ENCODE measurements at places on chromosomes 12 and 14.

DNA sequence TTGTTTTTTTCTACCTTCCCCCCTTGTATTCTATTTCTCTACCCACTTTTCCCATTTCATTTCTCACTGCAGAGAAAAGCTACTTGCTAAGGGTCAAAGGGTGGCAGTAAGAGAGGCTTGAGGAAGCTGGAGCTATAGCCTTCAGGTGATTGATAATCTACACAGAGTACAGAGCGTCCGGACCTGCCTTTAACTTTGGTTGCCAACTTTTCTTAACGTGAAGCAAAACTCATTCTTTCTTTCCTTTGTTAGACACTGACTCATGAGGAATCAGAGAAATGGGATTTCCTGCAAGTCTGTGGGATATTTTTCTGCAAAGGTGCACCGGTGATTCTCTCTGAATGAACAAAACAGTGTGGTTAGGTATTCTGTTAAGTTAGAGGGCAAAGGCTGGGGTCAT is 133.3 kb downstream of the RMST start:
- no peak for DNase-seq

- no peak for DNase-seq
These were observed 89.7 kb downstream of the TMTC1 start for GRCh38 chr12:29694002-29694401.

DNA sequence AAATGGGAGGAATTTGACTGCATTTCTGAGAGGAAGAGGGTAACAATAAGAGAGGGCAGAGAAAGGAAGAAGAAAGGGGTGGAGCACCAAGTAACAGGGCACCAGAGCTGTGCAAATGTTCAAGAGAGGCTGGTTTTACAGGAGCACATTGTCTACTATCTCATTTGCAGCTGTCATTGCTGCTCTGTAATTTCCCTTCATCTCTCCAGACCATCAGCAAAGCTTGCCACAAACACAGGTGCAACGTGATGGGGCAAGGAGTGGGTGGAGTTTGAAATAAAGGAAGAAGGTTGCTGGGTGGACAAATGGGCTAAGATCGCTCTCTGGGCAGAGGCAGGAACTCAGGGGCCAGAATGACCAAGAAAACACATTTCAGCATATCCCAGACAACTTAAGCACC is 47.9 kb upstream of the PLEKHG6 start:
- DNase-seq: no peak

- DNase-seq: no peak
These were observed 217.4 kb upstream of the DIO2 start for GRCh38 chr14:80428671-80429070.

DNA sequence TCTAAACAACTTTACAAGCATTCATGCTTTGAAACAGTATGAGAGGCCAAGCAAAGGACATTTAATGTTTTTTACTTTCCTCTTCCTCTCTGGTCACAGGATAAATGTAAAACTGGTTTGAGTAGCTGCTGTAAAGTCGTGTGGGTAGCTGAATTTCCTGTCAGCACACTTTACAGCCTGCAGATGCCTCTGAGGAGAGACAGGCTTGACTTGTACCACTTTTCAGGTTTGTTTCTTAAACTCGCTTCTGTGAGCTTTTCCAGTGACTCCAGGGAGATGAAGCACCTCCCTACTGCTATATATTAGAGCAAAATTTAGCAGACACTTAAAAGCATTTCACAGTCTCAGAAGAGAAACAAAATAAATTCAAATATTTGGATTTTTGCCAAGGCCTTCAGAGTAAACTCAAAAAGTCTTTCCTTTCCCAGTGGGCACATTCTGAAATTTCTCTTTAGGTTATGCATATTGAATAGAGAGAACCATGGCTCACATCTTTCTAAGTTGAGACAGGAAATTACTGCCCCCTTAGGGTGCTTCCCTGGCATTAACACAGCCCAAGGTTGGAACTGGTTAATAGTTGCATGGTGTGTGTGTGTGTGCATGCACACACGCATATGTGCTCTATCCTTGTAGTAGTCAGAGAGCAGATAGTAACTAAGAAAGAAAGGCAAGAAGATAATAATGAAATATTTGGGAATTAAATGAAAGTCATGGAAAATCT is 557.3 kb upstream of the MIS18BP1 start:
- no peak for DNase-seq

DNA sequence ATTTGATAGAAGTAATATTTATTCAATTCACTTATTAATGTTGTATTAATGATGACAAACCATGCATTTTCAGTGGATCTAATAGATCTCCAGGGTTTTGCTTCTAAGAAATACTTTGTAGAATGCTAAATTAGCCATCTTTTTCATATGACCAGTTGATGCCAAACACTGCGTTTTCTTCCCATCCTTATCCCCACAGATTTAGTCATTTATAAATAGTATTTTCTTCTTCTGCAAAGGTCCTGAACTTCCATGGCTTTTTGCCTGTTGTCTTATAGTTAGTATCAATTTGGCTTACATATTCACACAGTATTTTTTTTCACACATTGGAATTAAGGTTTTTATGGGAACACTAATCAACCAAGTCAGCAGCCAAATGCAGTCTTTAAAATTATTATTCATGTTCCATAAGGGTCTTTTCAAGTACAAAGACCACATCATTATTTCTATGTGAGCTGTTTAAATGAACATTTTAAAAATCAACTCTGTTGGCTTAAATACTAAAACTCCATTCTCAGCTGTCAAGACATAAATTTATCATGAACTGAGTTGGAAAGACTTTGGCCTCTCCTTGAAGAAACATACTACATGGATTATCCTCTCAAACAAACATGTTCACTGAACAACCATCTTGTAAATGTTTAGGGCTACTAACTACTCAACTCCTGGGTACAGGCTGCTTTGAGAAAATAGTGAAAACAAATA is 1278.4 kb upstream of the FLRT2 start:
- no peak for DNase-seq

- DNase-seq: no peak
These were observed 112.1 kb upstream of the NPAS3 start for GRCh38 chr14:32826404-32827082.

- peak; percentile 74 for DNase-seq
These were observed 603.5 kb downstream of the RPL10L start for GRCh38 chr14:46048127-46048526.

- DNase-seq: no peak
These were observed 33.8 kb downstream of the FBRSL1 start for GRCh38 chr12:132523576-132524331.

DNA sequence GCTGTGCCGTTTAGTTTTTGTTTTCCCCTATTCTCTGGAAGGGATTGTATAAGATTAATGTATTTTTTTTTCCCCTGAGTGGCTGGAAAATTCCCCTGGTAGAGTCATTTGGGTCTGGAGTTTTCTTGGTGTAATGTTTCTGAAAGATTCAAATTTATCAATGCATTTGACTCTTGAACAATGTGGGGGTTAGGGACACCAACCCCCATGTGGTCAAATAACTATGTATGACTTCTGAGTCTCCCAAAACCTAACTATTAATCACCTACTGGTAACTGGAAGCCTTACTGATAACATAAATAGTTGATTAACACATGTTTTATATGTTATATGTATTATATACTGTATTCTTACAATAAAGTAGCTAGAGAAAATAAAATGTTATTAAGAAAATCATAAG is 220.1 kb upstream of the PDE3A start:
- DNase-seq: no peak

DNA sequence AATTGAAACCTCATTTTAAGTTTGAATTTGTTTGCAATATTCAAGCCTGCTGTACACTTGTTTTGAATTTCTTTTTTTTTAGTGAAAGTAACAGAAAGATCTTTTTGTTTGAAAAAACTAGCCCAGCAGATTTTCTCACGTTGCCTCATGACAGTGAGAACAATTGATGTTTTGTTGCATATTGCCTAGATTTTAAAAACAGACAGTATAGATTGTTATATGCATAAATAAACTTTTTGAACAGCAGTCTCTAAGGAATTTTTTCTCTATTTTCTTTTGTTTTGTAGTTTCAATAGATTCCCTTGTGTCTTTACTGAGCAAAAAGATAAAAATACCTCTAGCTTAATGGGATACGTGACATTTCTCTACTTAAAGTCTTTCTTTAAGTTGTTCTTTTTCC is 15.4 kb downstream of the OR6C6 start:
- no peak for DNase-seq

DNA sequence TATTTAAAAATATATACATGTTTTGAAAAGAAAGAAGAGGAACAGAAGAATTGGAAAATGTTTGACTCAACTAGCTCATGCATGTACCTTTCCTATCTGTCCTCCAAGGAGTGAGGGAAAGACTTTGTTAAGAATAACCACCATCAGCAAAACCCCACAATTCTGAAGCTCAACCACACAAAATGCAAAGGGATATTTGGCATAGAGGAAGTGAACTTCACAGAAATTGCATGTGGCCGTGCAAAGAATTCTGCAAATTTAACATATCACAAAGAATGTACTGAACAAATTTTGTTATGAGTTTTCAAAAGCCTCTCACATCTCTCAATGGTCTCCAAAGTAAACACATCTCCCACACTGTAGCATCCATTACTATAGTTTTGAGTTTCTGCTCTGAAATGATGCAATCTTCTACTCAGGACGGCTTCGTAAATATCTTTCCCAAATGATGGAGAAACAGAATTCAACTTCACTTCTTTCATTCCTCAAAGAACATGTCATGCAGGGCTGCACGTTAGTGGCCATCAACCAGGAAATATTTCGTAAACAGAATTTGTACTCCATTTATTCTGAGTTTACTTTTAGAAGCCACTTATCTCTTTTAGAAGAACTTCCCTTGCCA is 17.6 kb downstream of the DUSP6 start:
- no peak for DNase-seq

GRCh38 chr12:47408171-47408871 is 297.5 kb downstream of the RPAP3 start:
- DNase-seq: no peak

- DNase-seq: no peak
These were observed 192.2 kb upstream of the ARHGAP5 start for GRCh38 chr14:31884776-31885379.

- no peak for DNase-seq
These were observed 7.8 kb downstream of the PELI2 start for GRCh38 chr14:56125772-56126636.

DNA sequence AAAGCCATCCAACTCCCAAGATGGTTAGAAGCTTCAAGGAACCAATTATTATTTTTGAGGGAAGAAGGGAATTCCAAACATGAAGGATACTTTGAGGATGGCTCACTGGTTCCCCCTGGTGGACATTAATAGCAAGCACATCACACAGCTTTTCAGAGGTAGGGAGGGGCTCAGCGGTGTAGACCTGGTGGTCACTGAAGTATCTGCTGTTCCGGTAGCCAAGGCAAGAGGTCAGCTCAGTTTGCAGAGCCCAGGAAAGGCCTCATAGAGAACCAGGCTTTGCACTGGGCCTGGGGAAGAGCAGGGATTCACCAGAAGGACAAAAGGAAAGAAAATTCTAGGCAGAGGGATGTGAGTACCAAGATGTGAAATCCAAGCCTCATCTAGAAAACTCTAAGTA is 118.7 kb downstream of the KSR2 start:
- DNase-seq: no peak
